ENCODE measurements at places on chromosomes 6 and 20. TPM values are rescaled to one million over a fixed set of nuclear protein-coding genes. Genes with fewer than 3 reads are reported as not detected.

GRCh38 chr20:10976051-10976450, 302.3 kb upstream of the JAG1 start:
- no peak overlapping the region for H3K27ac ChIP-seq
- H3K4me3 ChIP-seq = no peak overlapping the region
- no peaks in the 10 kb centered on the region for H3K27me3 ChIP-seq

DNA sequence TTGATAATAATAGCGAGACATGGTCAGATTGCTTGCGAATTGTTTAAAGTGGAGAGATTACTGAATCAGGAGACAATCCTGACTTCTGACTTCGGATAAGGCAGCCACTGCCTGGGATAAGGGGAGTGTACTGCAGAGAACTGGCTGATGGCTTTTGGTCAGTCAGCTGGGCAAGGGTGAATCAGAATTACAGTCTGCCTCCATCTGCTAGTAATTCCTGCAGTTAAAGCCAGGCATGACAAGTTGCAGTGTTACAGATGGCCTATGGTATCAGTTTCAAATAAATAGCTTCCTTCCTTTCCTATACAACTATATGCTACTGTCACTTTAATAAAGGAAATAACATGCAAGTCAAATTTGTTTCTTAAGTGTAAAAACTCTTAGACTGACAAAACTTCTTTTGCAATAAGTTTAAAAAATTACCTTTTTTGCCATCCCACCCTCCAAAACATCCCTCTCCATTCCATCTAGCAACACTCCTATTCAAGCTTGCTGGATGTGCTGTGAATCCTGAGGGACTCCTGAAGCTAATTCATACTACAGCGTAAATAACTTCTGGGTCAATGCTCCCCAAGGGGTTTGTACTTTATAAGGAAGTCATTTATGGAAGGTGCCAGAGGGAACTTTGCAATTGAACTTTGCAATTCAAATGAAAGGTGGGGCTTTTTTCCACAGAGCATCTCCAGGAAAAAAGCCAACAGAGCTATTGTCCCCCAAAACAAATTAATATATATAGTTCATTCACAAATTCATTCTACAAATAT, 245.2 kb downstream of the ADGRB3 start:
- H3K27ac ChIP-seq = no peak overlapping the region
- DNase-seq = no peak
- H3K36me3 ChIP-seq = no peaks in the 10 kb centered on the region
- H3K4me1 ChIP-seq = no peaks in the 10 kb centered on the region

DNA sequence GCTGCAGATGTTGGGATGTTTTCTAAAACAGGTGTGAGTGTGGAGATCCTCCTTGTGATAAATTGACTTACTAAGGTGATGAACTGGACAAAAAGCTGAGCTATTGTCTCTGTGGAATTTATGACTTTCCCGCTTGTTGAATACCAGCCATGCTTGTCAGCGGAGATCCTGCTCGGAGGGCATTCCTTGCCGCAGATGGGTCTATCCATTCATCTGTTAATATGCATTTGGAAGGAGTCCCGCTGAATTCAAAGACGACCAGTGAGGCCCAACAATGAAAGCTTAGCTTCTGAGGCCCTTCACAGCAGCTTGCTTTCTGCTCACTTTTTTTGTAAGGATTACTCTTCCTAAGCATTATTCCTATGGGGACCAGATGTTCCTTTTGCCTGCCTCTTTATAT, 124.9 kb downstream of the TIAM2 start:
- DNase-seq = no peak
- no peak overlapping the region for H3K4me3 ChIP-seq
- H3K27ac ChIP-seq = no peak overlapping the region
- no peaks in the 10 kb centered on the region for H3K27me3 ChIP-seq
- no peaks in the 10 kb centered on the region for H3K36me3 ChIP-seq
- no peaks in the 10 kb centered on the region for H3K4me1 ChIP-seq

- H3K27me3 ChIP-seq = no peaks in the 10 kb centered on the region
- no peaks in the 10 kb centered on the region for H3K36me3 ChIP-seq
- no peak overlapping the region for H3K4me3 ChIP-seq
- peaks cover 2% of the 10 kb centered on the region for H3K4me1 ChIP-seq
Measured at GRCh38 chr20:42341654-42342053, 723.5 kb upstream of the CHD6 start.

ATG5 gene
- total RNA-seq = 28.4 TPM

GPR6 gene
- not detected for total RNA-seq
